ENCODE measurements at places on chromosomes 12 and 14. TPM values are rescaled to one million over a fixed set of nuclear protein-coding genes. Genes with fewer than 3 reads are reported as not detected.

GRCh38 chr14:95150910-95151309 is 6.4 kb downstream of the DICER1 start:
- no peak overlapping the region for H3K4me3 ChIP-seq
- no peaks in the 10 kb centered on the region for H3K36me3 ChIP-seq
- no peaks in the 10 kb centered on the region for H3K27me3 ChIP-seq
- no peak for DNase-seq
- peaks cover 35% of the 10 kb centered on the region for H3K4me1 ChIP-seq
- H3K27ac ChIP-seq: no peak overlapping the region

GRCh38 chr12:12947902-12948301 is 4.1 kb downstream of the GPRC5D start:
- H3K4me3 ChIP-seq: no peak overlapping the region
- no peak for DNase-seq
- H3K36me3 ChIP-seq: no peaks in the 10 kb centered on the region
- no peaks in the 10 kb centered on the region for H3K4me1 ChIP-seq
- H3K27me3 ChIP-seq: no peaks in the 10 kb centered on the region
- no peak overlapping the region for H3K27ac ChIP-seq

DNA sequence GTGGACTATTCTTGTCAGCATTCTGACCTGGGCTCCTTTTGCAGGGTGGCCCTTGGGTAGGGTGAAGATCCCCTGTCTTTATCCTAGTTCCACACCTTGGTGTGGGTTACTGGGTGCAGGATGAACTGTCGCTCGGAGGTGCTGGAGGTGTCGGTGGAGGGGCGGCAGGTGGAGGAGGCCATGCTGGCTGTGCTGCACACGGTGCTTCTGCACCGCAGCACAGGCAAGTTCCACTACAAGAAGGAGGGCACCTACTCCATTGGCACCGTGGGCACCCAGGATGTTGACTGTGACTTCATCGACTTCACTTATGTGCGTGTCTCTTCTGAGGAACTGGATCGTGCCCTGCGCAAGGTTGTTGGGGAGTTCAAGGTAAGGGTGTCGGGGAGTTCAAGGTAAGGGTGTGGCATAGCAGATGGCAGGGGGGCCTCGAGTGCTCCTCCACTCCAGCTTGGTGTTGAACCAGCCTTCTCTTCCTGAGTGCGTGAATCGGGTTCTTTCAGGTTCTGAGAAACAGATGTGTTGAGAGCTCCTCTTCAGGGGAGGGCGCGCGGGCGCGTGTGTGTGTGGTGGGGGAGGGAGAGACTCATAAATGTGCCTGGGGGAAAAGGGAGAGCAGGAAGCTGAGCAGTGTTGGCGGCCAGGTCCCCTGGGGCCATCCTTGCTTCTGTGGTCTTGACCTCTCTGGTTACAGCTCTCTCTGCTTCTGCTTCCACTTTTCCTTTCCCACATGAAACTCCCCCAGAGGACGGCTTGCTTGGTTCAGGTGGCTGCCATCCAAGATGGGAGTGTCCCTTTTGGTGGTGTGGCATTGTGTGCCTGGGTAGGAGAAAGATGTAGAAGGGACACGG is 4.0 kb downstream of the ATG101 start:
- H3K27me3 ChIP-seq: no peaks in the 10 kb centered on the region
- peaks cover 18% of the 10 kb centered on the region for H3K36me3 ChIP-seq
- DNase-seq: no peak
- no peak overlapping the region for H3K4me3 ChIP-seq
- H3K4me1 ChIP-seq: peaks cover 18% of the 10 kb centered on the region
- H3K27ac ChIP-seq: no peak overlapping the region

GRCh38 chr14:42228611-42229010 is 621.9 kb downstream of the LRFN5 start:
- H3K27me3 ChIP-seq: no peaks in the 10 kb centered on the region
- no peak overlapping the region for H3K27ac ChIP-seq
- H3K36me3 ChIP-seq: no peaks in the 10 kb centered on the region
- DNase-seq: no peak
- no peaks in the 10 kb centered on the region for H3K4me1 ChIP-seq

DNA sequence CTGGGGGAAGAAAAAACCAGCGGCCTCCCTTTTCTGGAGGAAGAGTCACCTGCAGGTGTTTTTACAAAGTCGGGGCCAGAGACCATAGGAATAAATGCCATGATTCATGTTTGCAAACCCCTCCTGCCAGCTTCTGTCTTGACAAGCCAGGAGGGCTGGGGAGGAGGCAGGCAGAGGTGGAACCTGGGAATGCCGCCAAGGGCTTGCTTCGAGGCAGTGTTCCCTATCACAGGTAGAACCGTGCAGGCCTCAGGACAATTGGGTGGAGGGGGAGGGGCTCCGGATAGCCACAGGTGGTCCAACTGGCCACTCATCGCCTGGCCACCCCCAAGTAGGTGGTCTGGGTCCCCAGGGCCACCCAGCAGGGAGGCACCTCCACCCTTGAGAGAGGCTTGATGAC is 14.2 kb upstream of the DLK1 start:
- no peak for DNase-seq
- no peak overlapping the region for H3K4me3 ChIP-seq
- no peaks in the 10 kb centered on the region for H3K4me1 ChIP-seq
- no peaks in the 10 kb centered on the region for H3K36me3 ChIP-seq

GRCh38 chr12:104463368-104463767 is 6.6 kb downstream of the CHST11 start:
- H3K27ac ChIP-seq: peak overlapping the region; percentile 39
- H3K27me3 ChIP-seq: no peaks in the 10 kb centered on the region
- no peak overlapping the region for H3K4me3 ChIP-seq
- no peaks in the 10 kb centered on the region for H3K36me3 ChIP-seq
- DNase-seq: no peak

DNA sequence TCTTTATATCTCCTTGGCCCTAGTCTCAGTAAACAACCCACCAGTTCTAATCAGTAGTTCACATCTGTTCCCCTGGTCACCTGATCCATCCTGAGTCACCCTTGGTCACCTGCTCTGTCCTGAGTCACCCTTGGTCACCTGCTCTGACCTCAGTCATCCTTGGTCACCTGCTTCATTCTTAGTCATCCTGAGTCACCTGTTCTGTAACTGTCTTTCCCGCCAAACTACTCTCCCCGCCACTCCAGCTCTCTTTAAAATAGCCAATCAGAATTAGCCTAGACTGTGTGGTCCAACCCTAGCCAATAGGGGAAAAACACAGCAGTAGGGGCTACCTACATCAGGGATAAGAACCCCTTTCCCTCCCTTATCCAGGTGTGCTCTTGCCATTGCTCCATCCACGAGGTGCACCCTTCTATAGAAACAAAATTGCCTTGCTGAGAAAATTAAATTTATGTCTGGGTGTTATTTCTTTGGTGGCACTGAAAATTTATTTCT is 245.4 kb upstream of the DIO3 start:
- no peak for DNase-seq
- H3K4me1 ChIP-seq: no peaks in the 10 kb centered on the region
- no peaks in the 10 kb centered on the region for H3K36me3 ChIP-seq
- H3K27ac ChIP-seq: no peak overlapping the region

DNA sequence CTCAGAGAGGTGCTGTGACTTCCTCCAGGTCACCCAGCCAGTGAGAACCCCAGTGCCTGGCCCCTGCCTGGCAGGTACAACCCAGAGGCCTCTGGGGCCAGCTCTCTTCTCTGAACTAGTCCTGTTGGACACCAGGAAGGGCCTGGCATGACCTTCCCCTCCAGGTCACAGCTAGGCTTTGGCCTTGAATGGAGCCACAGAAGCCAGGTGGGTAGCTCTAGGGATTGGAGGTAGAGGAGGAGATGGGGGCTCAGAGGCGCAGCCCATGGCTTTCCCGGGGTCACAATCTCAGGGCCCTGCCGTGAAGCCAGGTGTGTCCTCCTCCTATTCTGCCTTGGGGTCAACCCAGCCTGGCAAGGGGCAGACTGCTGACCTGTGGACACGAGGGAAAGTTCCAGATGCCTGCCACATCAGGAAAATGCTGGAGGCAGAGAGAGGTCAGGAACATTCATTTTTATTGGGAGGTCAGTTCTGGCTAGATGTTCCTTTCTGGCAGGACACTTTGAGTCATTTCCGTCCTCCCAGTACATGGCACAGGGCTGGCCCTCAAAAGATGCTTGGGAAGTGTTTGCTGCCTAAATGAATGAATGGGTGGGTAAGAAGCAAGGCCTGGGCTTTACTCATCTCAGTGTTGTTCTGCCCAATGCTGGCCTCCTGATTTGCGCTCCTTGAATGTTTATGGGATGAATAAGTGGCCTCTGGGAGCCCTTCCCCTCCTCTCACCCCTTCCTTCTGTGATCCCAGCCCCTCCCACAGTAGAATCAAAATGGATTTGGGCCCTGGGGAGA is 25.4 kb downstream of the FAM222A start:
- H3K27ac ChIP-seq: no peak overlapping the region
- DNase-seq: no peak
- no peaks in the 10 kb centered on the region for H3K4me1 ChIP-seq
- H3K4me3 ChIP-seq: no peak overlapping the region
- no peaks in the 10 kb centered on the region for H3K36me3 ChIP-seq

DNA sequence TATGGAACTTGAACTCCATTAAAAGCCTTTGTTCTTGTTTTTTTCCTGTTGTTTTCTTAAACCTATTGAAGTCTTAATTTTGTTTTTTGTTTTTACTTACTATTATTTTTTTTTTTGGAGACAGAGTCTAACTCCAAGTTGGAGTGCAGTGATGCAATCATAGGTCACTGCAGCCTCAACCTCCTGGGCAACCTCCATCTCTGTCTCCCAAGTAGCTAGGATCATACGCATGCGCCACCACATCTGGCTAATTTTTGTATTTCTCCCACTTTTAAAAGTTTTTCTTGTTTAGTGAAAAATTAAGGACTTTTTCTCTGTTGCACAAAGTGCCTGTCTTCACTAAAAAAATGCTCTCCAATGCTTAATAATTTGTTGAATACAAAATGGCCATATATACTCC is 76.2 kb downstream of the SCN8A start:
- H3K36me3 ChIP-seq: no peaks in the 10 kb centered on the region
- no peak overlapping the region for H3K27ac ChIP-seq
- H3K27me3 ChIP-seq: no peaks in the 10 kb centered on the region
- DNase-seq: no peak

- no peaks in the 10 kb centered on the region for H3K27me3 ChIP-seq
- no peaks in the 10 kb centered on the region for H3K36me3 ChIP-seq
- H3K4me1 ChIP-seq: peaks cover 7% of the 10 kb centered on the region
- H3K27ac ChIP-seq: no peak overlapping the region
Measured at GRCh38 chr12:127893895-127894609, 372.9 kb upstream of the TMEM132C start.

DNA sequence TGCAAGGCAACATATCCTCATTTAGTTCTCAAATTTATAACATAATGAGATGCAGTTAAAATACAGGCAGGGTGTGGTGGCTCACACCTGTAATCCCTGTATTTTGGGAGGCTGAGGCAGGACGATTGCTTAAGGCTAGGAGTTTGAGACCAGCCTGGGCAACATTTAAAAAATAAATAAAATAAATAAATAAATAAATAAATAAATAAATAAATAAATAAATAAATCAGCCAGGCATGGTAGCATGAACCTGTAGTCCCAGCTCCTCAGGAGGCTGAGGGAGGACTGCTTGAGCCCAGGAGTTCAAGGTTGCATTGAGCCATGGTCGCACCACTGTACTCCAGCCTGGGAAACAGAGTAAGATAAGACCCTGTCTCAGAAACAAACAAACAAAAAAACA is 39.4 kb downstream of the TCHP start:
- no peak overlapping the region for H3K4me3 ChIP-seq
- DNase-seq: no peak
- no peaks in the 10 kb centered on the region for H3K27me3 ChIP-seq
- peaks cover 20% of the 10 kb centered on the region for H3K36me3 ChIP-seq

- no peak for DNase-seq
- peaks cover 28% of the 10 kb centered on the region for H3K4me1 ChIP-seq
- H3K27ac ChIP-seq: no peak overlapping the region
- H3K4me3 ChIP-seq: peak overlapping the region; percentile 81
- peaks cover 6% of the 10 kb centered on the region for H3K36me3 ChIP-seq
Measured at GRCh38 chr12:57237932-57238853, 8.7 kb downstream of the SHMT2 start.

DNA sequence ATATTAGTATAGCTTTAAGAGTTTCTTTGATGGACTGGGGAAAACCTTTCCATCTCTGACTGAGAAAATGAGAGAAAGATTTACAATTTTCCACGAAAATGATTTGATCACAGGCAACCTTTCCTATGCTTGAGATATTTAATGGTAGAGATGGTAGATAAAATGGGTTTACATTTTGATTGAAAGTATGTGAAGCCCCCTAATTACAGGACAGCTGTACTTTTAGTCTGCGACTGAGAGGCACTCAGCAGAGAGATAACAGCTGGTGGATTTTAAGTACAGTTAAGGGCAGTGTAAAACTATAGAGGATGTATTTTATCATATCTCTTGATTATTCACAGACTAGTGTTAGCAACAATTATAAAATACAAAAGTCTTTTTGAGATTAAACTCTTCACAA is 40.7 kb downstream of the C12orf50 start:
- no peak overlapping the region for H3K27ac ChIP-seq
- no peak for DNase-seq
- no peak overlapping the region for H3K4me3 ChIP-seq
- H3K27me3 ChIP-seq: no peaks in the 10 kb centered on the region

- H3K27ac ChIP-seq: no peak overlapping the region
- no peak for DNase-seq
- no peak overlapping the region for H3K4me3 ChIP-seq
- H3K27me3 ChIP-seq: no peaks in the 10 kb centered on the region
Measured at GRCh38 chr14:98906123-98906995, 365.6 kb downstream of the BCL11B start.

DNA sequence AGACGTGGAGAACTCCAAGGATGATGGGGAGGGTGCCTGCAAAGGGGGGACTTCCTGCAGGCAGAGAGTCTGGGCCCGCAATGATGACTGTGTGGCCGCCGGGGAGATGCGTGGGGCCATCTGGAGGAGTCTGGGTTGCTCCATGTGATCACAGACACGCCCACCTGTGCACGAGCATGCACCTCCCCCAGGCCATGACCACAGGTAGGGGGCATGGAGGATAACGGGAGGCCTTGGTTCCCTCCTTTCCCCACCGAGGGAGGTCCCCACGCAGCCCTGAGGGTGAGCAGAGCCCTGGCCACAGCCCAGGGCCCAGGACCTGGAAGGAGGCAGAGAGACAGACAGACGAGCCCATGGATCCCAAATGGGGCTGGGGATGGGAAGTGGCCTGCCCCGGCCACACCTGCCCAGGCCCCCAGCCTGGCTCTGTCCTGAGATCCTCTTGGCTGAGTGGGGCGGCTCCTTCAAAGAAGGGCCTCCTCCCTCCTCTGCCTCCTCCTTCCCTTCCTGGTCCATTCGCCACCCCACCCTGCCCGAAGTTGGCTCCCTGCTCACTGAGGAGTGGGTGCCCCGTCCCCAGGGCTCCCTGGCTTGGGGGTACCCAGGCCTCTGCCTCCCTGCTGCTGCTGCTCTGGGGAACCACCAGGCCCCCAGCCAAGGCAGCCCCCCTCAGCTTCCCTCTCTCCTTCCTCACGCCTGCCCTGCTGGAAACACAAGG is 138.2 kb downstream of the CALM1 start:
- H3K4me3 ChIP-seq: no peak overlapping the region
- peaks cover 7% of the 10 kb centered on the region for H3K36me3 ChIP-seq
- H3K27me3 ChIP-seq: no peaks in the 10 kb centered on the region
- DNase-seq: no peak
- H3K4me1 ChIP-seq: no peaks in the 10 kb centered on the region
- no peak overlapping the region for H3K27ac ChIP-seq

- no peak overlapping the region for H3K4me3 ChIP-seq
- H3K4me1 ChIP-seq: peaks cover 16% of the 10 kb centered on the region
- no peak for DNase-seq
- no peak overlapping the region for H3K27ac ChIP-seq
- no peaks in the 10 kb centered on the region for H3K36me3 ChIP-seq
- no peaks in the 10 kb centered on the region for H3K27me3 ChIP-seq
Measured at GRCh38 chr14:24074625-24075484, 3.5 kb downstream of the CPNE6 start.

Gene PLXNC1
- total RNA-seq: 9.2 TPM

Gene PTCSC3
- not detected for total RNA-seq

Gene MANSC1
- 36.6 TPM for total RNA-seq

Gene SSTR1
- total RNA-seq: 0.85 TPM

Gene AMIGO2
- total RNA-seq: 10.9 TPM

Gene KLRD1
- 1.9 TPM for total RNA-seq

All from thoracic aorta (tissue), 2 donors.